Adrenal gland (tissue), 19 donors: ENCODE measurements at places on chromosomes 6 and 20. TPM values are rescaled to one million over a fixed set of nuclear protein-coding genes. Genes with fewer than 3 reads are reported as not detected.

DNA sequence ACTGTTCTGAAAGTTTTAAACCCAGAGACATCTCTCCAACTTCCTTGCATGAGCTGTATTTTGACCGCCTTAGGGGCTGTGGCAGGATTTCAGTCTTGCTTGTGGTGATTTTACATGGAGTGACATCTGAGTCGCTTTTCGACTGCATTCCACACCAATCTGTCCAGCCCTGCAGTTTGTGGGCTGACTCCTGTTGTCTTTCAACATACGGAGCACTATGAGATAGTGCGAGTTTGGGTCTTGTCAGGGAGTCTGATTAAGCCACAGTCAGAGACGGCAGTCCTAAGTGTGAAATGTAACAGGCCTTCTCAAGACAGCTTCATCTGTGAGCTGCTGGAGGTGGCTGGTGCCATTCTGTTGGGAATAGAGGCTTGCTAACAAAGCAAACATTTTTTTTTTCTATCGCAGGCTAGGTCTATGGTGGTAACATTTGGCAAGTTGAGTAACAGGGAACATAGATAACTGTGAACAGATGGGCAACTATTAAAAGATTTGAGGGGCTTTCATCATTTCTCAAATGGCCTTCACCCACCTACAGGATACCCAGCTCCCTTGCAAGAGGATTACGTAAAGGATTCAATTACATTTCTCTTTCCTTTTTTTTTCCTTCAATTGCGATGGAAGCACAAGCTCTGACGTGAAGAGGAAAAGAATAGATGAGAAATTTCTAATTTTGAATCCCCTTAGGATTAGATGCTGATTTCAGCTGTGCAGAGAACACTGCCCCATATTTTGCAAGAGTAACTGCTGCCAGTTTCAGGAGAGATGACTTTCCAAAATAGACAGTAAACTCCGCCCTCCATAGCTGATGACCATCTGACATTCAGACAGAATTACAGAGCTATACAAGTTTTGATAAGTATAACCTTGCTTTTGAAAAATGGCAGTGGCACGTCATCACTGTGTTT, 25.1 kb downstream of the CAP2 start:
- no peaks in the 10 kb centered on the region for H3K27me3 ChIP-seq
- H3K36me3 ChIP-seq, result no peaks in the 10 kb centered on the region
- no peak overlapping the region for H3K27ac ChIP-seq
- no peak overlapping the region for H3K4me3 ChIP-seq

The PTCRA gene
- total RNA-seq, result 0.22 TPM

The ZSCAN23 gene
- total RNA-seq, result 4.2 TPM

The TFAP2C gene
- total RNA-seq, result 0.48 TPM

GRCh38 chr20:36543184-36544133, 2.1 kb downstream of the MYL9 start:
- peak overlapping the region; percentile 98 for H3K27ac ChIP-seq
- H3K4me1 ChIP-seq, result peaks cover 34% of the 10 kb centered on the region
- peak; percentile 92 for DNase-seq
- no peaks in the 10 kb centered on the region for H3K27me3 ChIP-seq
- H3K36me3 ChIP-seq, result peaks cover 37% of the 10 kb centered on the region

DNA sequence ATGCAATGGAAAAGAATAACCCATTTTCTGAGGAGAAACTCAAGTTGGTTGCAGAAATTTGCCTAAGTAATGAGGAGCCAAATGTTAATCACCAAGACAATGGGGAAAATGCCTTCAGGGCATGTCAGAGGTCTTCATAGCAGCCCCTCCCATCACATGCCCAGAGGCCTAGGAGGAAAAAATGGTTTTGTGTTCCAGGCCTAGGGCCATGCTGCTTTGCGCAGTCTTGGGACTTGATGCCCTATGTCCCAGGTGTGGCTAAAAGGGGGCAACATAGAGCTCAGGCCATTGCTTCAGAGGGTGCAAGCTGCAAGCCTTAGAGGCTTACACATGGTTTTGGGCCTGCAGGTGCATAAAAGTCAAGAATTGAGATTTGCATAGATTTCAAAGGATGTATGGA, 485.9 kb downstream of the EYS start:
- DNase-seq, result no peak
- H3K36me3 ChIP-seq, result no peaks in the 10 kb centered on the region
- no peak overlapping the region for H3K27ac ChIP-seq
- H3K4me3 ChIP-seq, result no peak overlapping the region

GRCh38 chr6:118876198-118876597, 17.8 kb upstream of the ASF1A start:
- H3K36me3 ChIP-seq, result no peaks in the 10 kb centered on the region
- no peak overlapping the region for H3K4me3 ChIP-seq
- no peaks in the 10 kb centered on the region for H3K4me1 ChIP-seq
- no peaks in the 10 kb centered on the region for H3K27me3 ChIP-seq
- DNase-seq, result no peak
- no peak overlapping the region for H3K27ac ChIP-seq

The KCNQ5 gene
- 1.8 TPM for total RNA-seq

- H3K27me3 ChIP-seq, result peaks cover 3% of the 10 kb centered on the region
- H3K36me3 ChIP-seq, result no peaks in the 10 kb centered on the region
- H3K27ac ChIP-seq, result no peak overlapping the region
- DNase-seq, result peak; percentile 40
- H3K4me1 ChIP-seq, result no peaks in the 10 kb centered on the region
Observed at GRCh38 chr6:89895276-89895874, 1.1 kb downstream of the GJA10 start.

GRCh38 chr6:3190056-3190455, 32.7 kb upstream of the TUBB2A start:
- H3K27me3 ChIP-seq, result no peaks in the 10 kb centered on the region
- no peak for DNase-seq
- H3K27ac ChIP-seq, result no peak overlapping the region
- no peaks in the 10 kb centered on the region for H3K36me3 ChIP-seq
- no peak overlapping the region for H3K4me3 ChIP-seq

DNA sequence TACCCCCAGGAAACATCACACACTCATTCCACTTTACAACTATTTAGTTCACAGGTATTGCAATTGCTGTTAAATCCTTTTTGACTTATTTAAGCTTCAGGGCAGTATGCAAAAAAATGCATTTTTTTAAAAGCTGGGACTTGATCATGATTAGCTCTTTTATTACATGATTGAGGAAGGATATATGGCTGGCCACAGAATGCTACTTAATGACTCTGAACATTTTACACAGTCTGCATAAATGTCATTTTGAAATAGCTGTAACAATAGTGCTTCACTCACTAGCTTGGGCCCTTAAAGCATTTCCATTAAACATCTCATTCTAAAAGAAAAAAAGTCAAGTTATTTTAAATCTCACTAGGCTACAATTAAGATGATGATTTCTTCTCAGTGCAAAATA, 429.7 kb downstream of the FRK start:
- no peak for DNase-seq
- no peaks in the 10 kb centered on the region for H3K27me3 ChIP-seq
- no peaks in the 10 kb centered on the region for H3K36me3 ChIP-seq
- no peaks in the 10 kb centered on the region for H3K4me1 ChIP-seq

GRCh38 chr6:45082091-45082490, 246.0 kb upstream of the RUNX2 start:
- no peaks in the 10 kb centered on the region for H3K4me1 ChIP-seq
- no peak for DNase-seq
- H3K27me3 ChIP-seq, result no peaks in the 10 kb centered on the region
- no peak overlapping the region for H3K27ac ChIP-seq

GRCh38 chr6:6046716-6047115, 40.0 kb upstream of the NRN1 start:
- no peaks in the 10 kb centered on the region for H3K36me3 ChIP-seq
- H3K4me1 ChIP-seq, result no peaks in the 10 kb centered on the region

The DCDC2 gene
- 1.6 TPM for total RNA-seq

DNA sequence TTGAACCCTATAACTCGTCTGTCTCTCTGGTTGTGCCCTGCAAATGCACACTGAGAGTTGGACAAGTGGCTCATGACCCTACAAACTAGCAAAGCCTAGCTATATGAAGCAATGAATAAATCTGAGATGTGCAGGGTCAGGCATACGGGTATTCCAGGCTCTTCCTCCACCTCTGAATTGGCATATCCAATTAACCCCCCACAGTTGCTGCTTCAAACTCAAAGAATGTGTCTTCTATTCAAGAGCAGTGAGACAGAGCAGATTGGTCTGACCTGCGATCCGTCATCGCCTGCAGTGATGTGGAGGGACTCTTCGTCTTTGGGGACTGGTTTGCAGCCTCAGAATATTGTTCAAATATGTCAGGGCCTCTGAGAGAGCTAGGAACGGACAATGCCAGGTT, 59.8 kb downstream of the LAMP5 start:
- H3K36me3 ChIP-seq, result no peaks in the 10 kb centered on the region
- H3K4me3 ChIP-seq, result no peak overlapping the region
- H3K4me1 ChIP-seq, result no peaks in the 10 kb centered on the region
- no peak overlapping the region for H3K27ac ChIP-seq

The HLA-DRB5 gene
- total RNA-seq, result 29.5 TPM

The GABBR1 gene
- total RNA-seq, result 34.7 TPM

GRCh38 chr6:122787721-122788120, 1.3 kb upstream of the SMPDL3A start:
- no peaks in the 10 kb centered on the region for H3K36me3 ChIP-seq
- H3K4me3 ChIP-seq, result no peak overlapping the region
- no peak overlapping the region for H3K27ac ChIP-seq
- H3K27me3 ChIP-seq, result no peaks in the 10 kb centered on the region
- peaks cover 29% of the 10 kb centered on the region for H3K4me1 ChIP-seq
- DNase-seq, result no peak

- no peak overlapping the region for H3K27ac ChIP-seq
- no peaks in the 10 kb centered on the region for H3K36me3 ChIP-seq
- peak; percentile 81 for DNase-seq
Observed at GRCh38 chr6:53956068-53956711, 155.1 kb upstream of the MLIP start.

DNA sequence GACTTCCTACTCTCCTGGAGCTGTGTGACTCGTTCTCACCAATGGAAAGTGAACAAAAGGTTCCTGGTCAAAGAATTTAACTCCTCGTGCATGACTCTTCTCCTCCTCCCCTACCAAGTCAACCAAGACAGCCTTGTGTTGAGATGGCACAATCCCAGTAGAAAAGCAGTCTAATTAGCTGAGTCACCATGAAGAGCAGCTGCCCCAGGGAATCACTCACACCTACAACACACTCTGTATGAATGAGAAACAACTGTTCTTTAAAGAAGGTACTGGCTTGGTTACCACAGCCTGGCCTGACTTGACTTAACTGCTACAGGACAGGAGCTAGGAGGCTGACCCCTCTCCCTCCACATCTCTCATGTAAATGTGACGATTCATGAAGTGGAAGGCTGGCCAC, 2.9 kb upstream of the HLA-DOB start:
- no peaks in the 10 kb centered on the region for H3K27me3 ChIP-seq
- no peaks in the 10 kb centered on the region for H3K36me3 ChIP-seq
- no peaks in the 10 kb centered on the region for H3K4me1 ChIP-seq

- no peak for DNase-seq
- H3K4me3 ChIP-seq, result no peak overlapping the region
- H3K4me1 ChIP-seq, result no peaks in the 10 kb centered on the region
- no peak overlapping the region for H3K27ac ChIP-seq
Observed at GRCh38 chr6:43298565-43299337, 691 bp downstream of the SLC22A7 start.

DNA sequence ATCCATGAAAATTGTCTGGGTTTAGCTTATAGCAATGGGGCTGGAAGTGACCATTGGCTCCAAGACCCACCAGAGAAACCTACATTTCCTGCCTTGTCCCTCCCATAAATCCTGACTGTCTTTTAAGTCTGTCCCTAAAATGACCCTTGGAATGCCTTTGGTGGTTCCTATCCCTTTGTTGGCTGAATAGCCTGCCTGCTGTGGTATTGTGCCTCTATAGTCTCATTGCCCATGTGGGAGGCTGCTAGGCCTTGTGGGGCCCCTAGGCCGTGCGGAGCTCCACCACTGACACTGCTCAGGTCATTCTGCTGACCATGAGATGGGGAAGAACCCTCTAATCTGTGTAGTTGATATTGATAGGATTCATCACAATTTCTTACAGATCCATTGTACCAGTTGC, 43.3 kb downstream of the SCP2D1 start:
- H3K4me3 ChIP-seq, result no peak overlapping the region
- H3K27me3 ChIP-seq, result no peaks in the 10 kb centered on the region
- no peak overlapping the region for H3K27ac ChIP-seq
- no peak for DNase-seq
- no peaks in the 10 kb centered on the region for H3K4me1 ChIP-seq

The TMEM74B gene
- total RNA-seq, result 0.72 TPM

DNA sequence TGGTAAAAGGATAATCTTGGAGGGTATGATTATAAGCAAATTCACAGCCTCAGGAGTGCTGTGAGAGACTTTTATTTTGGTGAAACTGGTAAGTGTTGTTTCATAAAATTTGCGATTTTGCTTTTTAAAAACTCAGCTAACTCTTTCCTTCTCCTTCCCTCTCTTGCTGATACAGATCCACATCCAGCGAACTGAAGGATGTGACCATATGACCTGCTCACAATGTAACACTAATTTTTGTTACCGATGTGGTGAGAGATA, 77.2 kb upstream of the TPD52L1 start:
- no peaks in the 10 kb centered on the region for H3K36me3 ChIP-seq
- no peak overlapping the region for H3K27ac ChIP-seq
- no peaks in the 10 kb centered on the region for H3K4me1 ChIP-seq

The TFAP2D gene
- not detected for total RNA-seq

DNA sequence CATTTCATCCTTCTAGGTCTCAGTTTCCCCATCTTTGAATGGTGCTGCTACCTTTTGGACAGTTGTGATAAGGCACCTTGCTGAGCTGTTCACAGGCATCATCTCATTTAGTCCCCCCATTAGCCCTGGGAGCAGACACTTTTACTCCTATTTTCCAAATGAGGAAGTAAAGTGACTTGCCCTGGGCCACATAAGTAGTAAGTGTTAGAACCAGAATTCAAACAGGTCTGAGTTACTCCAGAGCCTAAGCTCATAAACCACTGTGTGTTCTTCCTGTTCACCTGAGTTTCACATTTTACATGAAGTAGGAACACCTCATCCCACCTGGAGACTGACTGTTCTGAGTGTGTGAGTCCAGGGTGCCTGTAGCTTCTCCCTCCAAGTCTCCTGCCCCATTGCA, 43.5 kb upstream of the EPB41L1 start:
- H3K27ac ChIP-seq, result no peak overlapping the region
- DNase-seq, result no peak
- no peaks in the 10 kb centered on the region for H3K36me3 ChIP-seq
- no peak overlapping the region for H3K4me3 ChIP-seq
- no peaks in the 10 kb centered on the region for H3K27me3 ChIP-seq
- H3K4me1 ChIP-seq, result no peaks in the 10 kb centered on the region

DNA sequence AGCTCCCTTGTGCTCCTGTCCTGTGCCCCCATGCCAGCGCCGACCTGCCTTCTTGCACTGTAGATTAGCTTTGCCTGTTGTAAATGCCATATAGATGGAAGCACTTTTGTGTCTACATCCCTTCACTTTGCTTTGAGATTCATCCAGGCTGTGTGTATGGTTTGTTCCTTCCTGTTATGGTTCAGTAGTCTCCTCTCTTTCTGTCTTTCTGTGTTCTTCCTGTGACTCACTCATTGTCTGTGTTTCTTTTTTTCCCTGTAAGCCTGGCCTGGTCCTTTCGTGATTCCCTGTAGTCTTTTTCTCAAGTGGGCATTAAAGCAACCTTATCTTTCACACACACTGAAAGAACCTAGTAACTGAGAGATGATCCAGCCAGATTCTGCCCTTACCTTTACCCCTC, 66.6 kb downstream of the JARID2 start:
- no peaks in the 10 kb centered on the region for H3K36me3 ChIP-seq
- H3K4me3 ChIP-seq, result no peak overlapping the region
- peak overlapping the region; percentile 83 for H3K27ac ChIP-seq
- DNase-seq, result no peak
- no peaks in the 10 kb centered on the region for H3K27me3 ChIP-seq
